Effector CD4-positive, alpha-beta T cell (primary cell): ENCODE measurements at places on chromosomes 3 and 15.

- no peak for DNase-seq
These were observed 57.3 kb downstream of the SLC4A7 start for GRCh38 chr3:27426926-27427325.

GRCh38 chr15:46278062-46278461 lies 643.2 kb downstream of the SQOR start:
- no peak for DNase-seq

DNA sequence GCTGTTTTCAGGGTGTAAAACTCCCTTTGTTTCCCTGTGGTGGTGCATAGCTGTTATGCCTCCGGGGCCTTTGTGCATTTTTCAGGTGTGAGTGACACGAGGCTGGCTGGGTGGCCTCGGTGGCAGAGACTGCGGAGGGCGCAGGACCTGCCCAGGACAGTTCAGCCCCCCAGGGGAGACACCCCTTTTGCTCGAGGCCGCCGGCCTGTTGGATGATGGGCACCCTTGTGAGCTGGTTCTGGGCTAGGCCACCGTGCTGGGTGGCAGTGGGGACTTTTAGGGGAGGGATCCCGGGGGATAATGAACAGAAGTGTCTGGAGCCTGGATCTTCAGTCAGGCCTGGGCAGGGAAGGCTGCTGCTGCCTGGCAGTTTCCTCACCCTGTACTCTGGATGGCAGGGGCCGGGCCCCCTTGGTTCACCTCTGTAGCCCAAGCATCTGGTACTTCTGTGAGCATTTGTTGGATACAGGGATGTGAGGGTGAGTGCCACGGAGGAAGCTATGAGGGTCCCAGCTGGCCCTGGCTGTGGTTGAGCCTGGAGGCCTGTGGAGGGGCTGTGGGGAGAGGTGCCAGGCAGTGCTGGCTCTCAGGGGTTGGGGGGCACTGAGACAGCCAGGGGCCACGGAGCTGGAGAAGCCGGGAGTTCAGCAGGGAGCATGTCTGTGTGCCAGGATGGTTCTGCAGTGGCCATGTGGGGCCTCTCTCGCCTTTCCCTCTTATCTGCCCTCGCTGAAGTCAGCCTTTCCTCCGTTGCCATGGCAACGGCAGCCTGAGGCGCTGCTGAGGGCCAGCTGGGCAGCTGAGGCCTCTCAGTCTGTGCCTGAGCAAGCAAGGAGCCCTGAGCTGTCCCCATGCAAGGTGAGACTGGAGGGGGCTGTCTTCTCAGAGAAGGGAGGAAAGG lies 49.0 kb downstream of the KY start:
- DNase-seq: no peak

- no peak for DNase-seq
These were observed 8.2 kb downstream of the ARPIN start for GRCh38 chr15:89904519-89904918.
